Stimulated activated CD4-positive, alpha-beta T cell treated with anti-CD3 and anti-CD28 coated beads, Interleukin-1b, Interleukin-23, amount 100 ng/mL, for 1 hour (primary cell): ENCODE measurements at places on chromosomes 13 and 19.

GRCh38 chr19:11963566-11964355 is 1.1 kb upstream of the ZNF763 start:
- no peak for DNase-seq

GRCh38 chr13:48110132-48110868 is 15.4 kb upstream of the MED4 start:
- no peak for DNase-seq

DNA sequence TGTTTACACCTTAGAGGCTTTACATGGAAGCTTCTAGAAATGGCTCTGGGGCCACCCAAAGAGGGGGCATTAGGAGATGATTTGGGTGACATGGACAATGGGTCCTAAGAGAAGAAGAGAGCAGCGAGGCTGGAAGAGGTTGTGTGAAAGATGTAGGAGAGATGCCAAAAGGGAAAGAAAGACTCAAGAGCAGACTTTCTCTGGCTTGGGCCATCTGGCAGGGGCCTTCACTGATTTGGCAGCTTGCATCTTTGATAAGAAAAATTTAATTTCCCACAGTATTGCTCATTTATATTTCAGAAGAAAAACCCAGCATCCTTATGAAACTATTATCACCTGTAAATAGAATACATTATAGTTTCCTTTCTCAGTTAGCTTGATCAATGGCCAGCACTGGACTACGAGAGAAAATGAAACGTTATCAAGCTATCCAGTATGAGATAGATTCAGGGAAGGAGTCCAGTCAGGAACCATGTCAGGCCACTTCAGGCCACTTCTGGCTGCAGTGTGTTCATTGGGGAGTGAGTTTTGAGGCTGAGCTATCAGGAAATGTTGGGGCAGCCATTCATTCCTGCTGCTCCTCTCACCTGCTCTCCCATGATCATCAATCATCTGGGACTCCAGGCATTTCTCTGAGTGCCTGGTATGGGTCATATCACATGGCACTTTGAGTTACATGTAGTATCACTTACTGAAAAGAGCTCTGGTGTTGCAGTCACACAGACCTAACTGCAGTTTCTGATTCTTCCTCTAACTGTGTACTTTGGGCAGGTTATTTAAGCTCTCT is 10.3 kb downstream of the SCEL start:
- DNase-seq, result no peak

DNA sequence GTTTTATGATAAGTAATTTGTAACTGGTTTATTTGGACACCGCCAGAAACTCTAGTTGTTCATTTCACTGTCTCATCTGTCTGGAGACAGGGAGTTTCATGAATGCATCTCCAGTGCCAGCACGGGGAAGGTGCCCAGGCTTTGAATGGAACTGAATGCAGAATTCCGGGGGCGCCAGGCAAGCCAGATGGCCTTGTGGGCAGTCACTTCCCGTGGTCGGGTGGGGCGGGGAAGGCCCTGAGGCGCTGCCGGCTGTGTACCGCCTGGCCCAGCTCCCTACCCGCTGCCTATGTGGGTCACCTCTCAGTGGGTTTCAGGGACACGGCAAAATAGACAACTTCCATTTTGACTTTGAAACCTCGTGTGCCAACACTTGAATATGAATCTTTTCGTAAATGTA is 28.8 kb upstream of the MCF2L start:
- DNase-seq, result no peak

DNA sequence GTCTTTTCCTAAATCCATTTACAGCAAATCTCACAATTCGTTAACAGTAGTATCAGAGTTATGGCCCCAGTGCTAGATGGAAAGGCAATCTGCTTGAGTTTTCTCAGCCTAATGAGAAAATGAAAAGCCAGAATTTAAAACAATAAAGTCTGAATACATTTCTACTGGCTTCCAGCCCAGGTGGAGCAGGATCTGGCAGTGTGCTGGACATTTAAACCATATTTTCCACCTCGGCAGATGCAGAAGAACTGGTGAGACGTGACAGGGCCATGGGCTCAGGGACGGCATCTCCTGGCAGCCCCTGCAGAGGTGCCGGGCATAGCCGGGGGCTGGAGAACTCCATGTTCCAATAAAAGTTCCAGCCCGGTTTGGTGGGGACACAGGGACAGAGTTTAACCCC is 7.1 kb downstream of the SMIM7 start:
- DNase-seq, result no peak

GRCh38 chr19:3440082-3440481 is 40.2 kb downstream of the SMIM24 start:
- no peak for DNase-seq

GRCh38 chr19:23394511-23394910 is 760 bp downstream of the ZNF91 start:
- no peak for DNase-seq

DNA sequence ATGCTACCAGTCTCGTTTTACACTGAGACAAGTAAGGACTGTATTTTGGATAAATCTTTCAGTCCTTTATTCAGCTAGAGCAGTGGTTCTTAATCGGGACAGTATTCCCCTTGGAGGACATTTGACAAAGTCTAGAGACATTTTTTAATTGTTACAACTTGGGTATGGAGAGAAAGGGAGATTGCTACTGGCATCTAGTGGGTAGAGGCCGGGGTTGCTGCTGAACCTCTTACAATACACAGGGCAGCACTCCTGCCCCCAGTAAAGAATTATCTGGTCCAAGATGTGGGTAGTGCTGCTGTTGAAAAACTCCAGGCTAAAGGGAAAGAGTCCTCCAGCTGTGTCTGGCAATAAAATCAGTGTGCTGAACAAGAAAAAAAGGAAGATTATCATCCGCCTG is 334.8 kb downstream of the SLC7A1 start:
- no peak for DNase-seq

DNA sequence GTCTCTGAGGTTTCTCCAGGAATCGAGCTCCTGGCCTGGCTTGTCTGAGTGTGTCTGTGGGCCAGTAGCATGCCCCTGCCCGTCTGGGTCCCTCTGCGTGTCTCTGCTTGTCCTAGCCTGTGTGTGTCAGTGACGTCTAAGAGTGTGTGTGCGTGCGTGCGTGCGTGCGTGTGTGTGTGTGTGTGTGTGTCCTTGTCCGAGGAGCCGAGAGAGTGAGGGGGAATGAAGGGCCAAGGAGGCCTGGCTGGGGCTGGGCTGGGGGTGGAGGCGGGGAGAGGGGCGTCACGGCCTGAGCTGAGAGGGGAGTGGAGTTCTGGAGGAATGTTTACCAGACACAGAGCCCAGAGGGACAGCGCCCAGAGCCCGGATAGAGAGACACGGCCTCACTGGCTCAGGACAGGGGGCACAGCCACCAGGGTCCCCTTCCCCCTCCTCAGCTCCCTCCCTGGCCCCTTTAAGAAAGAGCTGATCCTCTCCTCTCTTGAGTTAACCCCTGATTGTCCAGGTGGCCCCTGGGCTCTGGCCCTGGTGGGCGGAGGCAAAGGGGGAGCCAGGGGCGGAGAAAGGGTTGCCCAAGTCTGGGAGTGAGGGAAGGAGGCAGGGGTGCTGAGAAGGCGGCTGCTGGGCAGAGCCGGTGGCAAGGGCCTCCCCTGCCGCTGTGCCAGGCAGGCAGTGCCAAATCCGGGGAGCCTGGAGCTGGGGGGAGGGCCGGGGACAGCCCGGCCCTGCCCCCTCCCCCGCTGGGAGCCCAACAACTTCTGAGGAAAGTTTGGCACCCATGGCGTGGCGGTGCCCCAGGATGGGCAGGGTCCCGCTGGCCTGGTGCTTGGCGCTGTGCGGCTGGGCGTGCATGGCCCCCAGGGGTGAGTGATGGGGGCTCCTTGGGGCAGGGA is at the start of gene AXL:
TSS of gene AXL (plus strand) at position 609 of the 893 bp plus-strand sequence. CDS start at position 779, 170 bp downstream.
- DNase-seq, result no peak

GRCh38 chr13:44273991-44274770 is 99.4 kb upstream of the SERP2 start:
- DNase-seq, result no peak

DNA sequence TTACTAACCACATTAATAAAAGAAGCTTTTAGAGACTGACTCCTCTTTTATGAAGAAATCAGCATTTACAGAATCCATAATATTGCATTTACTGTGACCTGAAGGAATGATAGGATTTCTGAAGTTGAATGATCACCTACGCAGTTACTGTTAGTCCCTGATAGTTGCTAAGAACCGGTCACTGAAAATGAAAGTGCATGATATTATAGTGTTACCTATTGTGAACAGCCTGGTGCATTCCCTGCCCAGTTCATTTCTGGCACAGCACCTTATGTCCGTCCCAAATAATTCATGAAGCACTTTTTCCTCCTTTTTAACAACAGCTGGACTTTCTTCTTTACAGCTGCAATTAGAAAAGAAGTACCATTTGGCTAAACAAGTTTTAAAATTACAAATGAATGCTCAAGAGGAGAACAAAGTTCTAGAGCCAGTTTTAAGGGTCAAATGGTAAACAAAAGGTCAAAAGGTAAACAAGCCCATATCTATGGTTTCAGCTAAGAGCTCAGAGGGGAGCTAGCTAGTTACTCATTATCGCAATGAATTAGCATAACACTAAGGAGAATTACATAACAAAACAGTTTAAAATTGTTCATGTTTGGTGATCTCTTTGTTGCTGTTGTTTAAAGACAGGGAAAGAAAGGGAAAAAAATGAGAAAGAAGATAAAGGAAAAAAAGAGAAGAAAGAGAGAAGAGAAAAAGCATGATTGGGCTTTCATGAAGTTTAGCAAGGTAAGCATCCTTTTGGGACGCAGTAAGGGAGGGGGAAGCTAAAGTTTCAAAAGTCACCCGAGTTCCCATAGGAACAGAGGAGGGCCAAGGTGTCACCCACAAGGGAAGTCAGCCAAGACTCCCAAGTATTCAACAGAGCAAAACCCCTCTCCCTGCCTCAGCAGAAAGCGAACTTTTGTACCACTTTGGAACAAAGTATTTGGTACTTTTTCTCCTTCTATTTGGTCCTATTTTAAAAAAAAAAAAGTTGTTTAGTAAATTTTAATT is 50.2 kb downstream of the FLT3 start:
- DNase-seq, result no peak

- DNase-seq, result no peak
These were observed 289.8 kb upstream of the SOX21 start for GRCh38 chr13:95002126-95002525.

GRCh38 chr13:27054760-27055159 is 116.9 kb downstream of the USP12 start:
- DNase-seq, result no peak

DNA sequence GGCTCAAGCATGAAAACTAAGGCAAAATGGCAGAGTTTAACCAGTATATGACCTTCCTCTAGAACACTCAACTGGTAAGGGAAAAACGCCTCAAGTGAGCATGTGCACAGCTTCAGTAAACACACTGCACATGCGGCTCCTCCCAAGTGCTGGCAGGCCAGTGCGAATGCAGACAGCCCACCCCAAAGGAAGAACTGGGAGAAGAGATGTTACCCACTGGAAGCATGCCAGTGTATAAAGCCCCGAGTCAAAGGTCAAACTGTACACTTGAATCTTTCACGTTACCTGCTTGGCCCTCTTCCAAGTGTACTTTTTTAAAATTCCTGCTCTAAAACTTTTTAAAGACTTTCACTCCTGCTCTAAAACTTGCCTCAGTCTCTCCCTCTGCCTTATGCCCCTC is 19.2 kb upstream of the RCBTB1 start:
- no peak for DNase-seq

DNA sequence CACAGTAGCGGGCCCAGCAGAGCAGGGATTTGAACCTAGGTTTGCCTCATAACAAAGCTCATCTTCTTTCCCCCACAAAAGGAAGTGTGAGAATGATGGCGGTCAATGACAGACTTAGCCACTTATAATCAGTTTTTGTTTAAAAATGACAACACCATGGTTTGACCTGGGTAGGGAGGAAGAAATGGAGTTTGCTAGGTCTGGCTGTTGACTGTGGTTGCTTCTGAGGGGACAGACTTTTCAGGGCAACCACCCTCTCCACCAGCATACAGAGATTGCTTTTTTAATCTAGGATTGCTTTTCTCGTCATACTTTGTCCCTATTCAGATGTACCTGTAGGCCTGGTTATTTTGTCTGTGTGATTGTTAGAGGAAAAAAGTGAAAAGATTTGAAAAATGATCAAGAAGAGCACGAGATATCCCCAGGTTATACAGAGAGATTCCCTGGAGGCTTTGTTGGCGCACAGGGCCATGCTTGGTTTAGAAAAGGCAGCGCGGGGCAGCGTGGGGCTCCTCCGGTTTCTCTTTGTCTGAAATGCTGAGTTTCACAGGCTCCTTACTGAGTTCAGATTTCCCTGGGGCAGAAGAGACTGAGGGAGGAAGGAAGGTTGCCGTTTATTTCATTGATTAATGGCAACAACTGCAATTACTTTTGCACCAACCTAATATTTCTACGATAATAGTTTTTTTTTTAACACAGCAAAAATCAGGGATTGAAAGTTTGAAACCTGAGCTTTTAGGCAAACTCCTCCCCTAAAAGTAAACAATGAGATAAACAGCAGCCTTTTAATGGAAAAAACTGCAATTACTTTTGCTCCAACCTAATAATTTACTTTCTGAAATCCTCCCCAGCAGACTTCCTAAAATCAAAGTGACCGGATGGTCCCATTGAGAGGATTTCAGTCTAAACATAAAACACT is 97.0 kb upstream of the RNF113B start:
- no peak for DNase-seq
